ENCODE measurements at places on chromosomes 1 and 21. TPM values are rescaled to one million over a fixed set of nuclear protein-coding genes. Genes with fewer than 3 reads are reported as not detected.

KAZN gene
- 8.7 TPM for total RNA-seq

TMEM79 gene
- 4.6 TPM for total RNA-seq

SMG5 gene
- 60.9 TPM for total RNA-seq

VHLL gene
- total RNA-seq: not detected

HES4 gene
- 4.3 TPM for total RNA-seq

Data from foreskin keratinocyte (primary cell).